CD4-positive, alpha-beta T cell (primary cell): ENCODE measurements at places on chromosomes 2 and 18.

GRCh38 chr18:36349552-36349951 lies 52.0 kb downstream of the FHOD3 start:
- no peak for DNase-seq

DNA sequence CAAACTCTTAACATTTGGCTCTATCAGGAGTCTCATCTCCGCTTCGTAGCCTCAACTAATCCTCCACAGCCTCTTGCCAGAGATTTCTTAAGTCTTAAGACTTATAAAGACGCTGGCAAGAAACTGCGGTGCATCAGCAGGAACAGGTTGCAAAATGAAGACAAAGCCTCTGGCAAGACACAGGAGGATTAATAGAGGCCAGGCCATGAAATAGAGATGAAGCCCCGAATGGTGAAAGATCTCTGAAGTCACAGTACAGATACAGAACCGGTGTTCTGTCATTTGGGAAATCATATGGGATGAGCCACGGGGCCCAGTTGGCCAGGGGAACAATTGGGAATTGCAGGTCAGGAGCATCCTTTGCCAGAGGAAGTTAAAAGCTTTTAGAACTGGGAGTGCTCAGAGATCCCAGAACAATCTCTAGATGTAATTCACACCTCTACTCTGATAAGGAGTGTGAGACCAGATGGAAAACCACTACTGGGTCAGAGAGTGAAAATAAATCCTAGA lies 190.9 kb upstream of the FOSL2 start:
- no peak for DNase-seq

DNA sequence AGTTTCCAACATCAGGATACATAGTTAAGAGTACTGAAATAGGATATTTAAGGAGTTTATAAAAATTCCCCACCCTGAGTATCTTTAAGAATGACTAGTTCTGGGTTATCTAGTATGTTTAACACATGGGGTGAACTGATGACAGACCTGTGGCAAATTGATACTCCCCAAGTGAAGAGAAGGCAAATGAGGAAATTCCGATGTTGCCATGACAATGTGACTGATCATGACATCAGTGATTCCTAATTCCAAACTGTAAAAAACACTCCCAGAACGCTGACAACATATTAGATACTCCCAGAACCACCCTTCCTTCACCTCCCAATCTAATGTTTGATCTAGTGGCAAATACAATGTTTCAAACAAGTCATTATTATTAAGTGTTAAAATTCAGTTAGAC lies 77.6 kb downstream of the RBMS1 start:
- no peak for DNase-seq

DNA sequence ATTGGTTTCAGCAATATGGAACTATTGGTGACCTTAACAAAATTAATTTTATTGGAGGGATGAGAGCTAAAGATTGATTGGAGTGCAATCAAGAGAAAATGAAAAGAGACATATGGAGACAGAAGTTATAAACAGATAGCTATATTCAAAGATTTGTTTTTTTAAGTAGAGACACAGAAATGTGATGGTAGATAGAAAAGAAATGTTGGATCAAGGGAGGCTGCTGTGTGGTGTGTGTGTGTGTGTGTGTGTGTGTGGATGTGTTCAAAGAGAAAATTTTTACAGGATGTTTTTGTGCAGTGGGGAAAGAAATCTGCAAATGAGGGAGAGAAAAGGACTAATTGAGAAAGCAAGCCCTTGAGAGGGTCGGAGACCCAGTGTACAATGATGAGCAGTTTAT lies 249.5 kb upstream of the SPHKAP start:
- DNase-seq, result no peak

DNA sequence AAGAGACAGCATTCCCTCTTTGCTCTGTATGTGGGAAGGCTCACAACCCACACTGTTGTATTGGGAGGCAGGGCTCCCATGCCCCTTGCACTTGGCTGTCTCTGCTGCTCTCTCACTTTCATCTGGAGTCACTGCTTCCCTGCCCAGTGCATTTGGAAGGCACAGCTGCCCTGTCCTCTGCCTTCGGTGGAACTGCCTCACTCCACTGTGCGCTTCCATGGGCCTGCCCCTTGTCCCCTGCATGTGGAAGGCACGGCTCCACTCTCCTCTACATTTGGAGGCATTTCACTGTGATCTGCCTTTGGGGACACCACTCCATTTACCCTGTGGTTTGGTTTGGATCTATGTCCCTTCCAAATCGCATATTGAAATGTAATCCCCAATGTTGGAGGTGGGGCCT lies 9.1 kb upstream of the PROM2 start:
- no peak for DNase-seq

DNA sequence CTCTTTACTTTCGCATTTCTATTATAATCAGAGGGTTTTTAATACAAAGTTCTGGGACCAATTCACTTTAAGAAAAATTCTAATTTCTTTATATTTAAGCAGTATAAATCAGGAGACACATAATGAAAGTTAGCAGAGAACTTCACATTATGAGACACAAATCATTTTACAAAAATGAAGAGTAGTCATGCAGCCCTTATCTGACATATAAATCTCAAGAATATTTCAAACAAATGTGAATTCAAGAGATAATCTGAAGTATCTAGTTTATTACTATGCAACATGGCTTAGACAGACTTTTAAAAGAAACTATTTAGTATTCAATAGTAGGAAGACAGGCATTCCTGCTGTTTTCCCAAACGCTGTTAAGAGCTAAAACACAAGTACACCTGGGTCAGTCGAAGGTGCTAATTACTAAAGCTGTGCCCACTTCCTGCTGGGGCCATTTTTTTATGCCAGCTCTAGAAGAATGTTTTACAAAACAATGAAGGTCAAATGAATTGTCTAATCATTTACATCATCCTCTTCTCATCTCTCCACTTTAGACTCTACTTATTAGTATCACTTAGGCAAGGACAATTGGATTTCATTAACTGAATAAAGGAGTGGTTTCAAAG lies 40.2 kb downstream of the CWC22 start:
- no peak for DNase-seq

GRCh38 chr18:59070181-59070912 lies 69.3 kb upstream of the SEC11C start:
- DNase-seq, result peak; percentile 66
